ENCODE measurements at places on chromosomes 6 and 20. TPM values are rescaled to one million over a fixed set of nuclear protein-coding genes. Genes with fewer than 3 reads are reported as not detected.

The DPPA5 gene
- total RNA-seq, result not detected

DNA sequence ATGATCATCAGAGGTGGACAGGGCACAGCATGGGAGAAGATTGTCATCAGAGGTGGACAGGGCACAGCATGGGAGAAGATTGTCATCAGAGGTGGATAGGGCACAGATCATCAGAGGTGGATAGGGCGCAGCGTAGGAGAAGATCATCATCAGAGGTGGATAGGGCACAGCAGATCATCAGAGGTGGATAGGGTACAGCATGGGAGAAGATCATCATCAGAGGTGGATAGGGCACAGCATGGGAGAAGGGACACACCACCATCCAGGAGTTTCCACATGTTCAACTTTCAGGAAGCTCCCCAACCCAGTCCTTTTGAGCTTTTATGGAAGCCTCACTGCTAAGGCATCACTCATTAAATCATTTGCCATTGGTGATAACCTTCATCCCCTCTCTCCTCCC, 104.1 kb downstream of the MAP7 start:
- DNase-seq, result no peak

The BPIFB4 gene
- total RNA-seq, result not detected

The CRYBG1 gene
- 24.9 TPM for total RNA-seq

- DNase-seq, result no peak
These were observed 68.1 kb upstream of the TBXT start for GRCh38 chr6:166235666-166236292.

GRCh38 chr6:163620670-163621330, 206.3 kb downstream of the QKI start:
- no peak for DNase-seq

DNA sequence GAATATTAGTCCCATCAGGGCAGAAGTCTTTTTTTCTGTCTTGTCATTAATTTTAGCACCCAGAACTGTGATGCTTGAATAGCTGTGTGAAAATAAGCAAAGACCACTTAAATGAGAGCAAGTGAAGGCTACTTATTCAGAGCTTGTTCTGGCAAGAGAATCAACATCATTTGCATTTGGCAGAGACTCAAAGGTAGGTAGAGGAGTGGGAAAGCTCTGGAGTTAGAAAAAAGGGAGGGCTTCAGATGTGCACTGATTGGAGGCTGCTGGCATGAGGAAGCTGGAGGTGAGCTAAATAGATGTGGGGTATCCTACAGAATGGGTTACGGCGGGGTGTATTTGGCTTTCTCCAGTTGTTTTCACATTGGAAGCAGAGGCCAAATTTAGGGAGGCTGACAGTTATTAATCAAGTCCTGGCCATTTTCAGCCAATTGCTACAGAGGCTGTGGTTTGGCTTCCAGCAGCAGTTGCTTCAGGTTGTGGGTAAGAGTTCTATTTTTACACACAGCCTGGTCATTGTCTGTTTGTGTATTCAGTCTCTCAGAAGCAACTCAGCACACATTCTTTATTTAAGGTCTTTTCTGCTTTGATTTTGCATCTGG, 254.3 kb downstream of the BTBD3 start:
- DNase-seq, result no peak

- DNase-seq, result no peak
These were observed 243.7 kb downstream of the CD83 start for GRCh38 chr6:14361297-14361696.

DNA sequence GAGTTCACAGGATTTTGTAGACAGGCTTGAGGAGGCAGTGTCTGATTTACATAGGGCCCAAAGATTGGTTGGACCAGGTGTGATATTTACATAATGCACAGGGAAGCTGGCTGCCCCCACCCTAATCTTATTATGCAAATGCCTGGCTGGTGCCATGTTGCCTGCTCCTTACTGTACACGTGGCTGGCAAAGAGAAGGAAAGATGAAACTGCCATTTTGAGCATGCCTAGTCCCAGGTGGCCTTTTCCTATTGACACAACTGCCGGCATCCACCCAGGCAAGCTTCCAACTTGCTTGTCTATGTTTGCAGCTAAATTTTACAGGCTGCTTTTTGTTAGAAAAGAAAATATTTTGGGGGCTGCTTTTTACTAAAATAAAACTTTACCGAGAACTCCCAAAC, 174.6 kb downstream of the LMBRD1 start:
- no peak for DNase-seq

GRCh38 chr20:44909872-44910689, at the start of gene PABPC1L:
TSS of gene PABPC1L (plus strand) at chr20:44910060. CDS start at chr20:44910144, 84 bp downstream.
- DNase-seq, result no peak

DNA sequence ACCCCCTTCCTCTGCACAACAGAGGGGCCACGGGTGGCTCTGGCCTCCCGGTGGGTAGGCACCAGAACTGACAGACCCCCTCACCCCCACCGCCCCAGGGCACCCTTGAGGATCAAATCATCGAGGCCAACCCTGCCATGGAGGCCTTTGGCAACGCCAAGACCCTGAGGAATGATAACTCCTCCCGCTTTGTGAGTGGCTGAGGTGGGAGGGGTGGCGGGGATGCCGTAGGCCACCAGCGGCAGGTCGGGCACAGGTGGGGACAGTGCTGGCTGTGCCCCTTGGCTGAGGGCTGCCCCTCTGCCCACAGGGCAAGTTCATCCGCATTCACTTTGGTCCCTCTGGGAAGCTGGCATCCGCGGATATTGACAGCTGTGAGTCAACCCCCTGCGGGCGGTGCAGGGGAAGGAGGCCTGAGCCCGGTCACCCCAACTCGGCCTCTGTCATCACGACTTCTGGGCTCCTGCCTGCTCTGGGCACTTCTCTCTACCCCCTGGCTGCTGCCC, 29.1 kb downstream of the MYH7B start:
- DNase-seq, result no peak

The RSPO3 gene
- total RNA-seq, result 8.6 TPM

DNA sequence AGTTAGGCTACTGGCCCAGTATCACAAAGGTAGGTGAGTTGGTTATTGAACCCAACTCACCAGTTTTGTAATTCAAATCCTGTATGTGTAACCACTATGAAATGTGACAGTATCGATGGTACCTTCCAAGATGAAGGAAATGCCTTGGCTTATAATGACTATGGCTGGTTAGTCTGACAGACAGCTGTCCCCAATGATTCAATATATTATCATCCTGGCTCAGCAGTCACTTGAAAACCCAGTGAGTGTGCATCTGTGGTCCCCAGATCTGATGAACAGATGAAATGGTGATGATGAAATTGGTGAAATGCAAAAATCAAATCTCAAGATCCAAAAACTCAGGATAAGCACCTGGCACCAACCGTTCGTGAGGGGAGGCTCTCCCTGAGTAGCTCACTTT, 54.8 kb downstream of the TNFRSF21 start:
- no peak for DNase-seq

The RAB5IF gene
- 29.7 TPM for total RNA-seq

DNA sequence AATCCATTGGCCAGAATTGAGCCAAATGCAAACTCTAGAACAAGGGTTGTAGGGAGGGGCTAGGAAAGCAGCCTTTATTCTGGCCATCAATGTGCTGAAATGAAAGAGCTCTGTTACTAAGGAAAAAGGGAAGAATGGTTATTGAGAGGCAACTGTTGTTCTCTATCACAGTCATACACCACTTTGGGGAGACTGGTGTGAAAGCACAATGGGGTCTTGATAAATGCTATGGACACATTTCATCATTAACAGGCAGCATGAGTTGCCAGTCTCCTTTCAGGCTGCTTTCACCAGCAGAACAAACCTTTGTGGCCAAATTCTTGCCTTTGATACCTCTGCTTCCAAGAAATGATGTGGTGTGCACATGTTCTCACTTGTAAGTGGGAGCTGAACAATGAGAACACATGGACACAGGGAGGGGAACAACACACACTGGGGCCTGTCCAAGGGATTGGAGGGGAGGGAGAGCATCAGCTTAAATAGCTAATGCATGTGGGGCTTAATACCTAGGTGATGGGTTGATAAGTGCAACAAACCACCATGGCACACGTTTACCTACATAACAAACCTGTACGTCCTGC, 86.2 kb downstream of the CDS2 start:
- no peak for DNase-seq
